ENCODE measurements at places on chromosomes 12 and 14. TPM values are rescaled to one million over a fixed set of nuclear protein-coding genes. Genes with fewer than 3 reads are reported as not detected.

DNA sequence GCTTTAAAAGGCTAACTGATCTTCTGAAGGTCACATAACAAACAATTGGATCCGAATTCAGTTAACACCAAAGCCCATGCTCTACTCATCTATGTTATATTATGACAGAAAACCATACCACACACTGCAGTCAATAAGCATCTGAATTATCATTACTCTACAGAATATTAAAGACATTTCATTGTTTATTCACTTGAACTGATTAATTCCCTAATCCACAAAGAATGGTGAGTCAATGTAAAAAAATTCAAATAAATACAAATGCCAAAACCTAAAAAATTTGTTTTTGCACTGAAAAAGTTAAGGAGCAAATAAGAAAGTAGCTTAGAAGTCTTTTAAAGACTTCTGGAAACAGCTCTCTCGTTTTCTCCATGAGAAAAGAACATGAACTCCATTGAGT lies 13.7 kb downstream of the NID2 start:
- H3K27me3 ChIP-seq, result no peaks in the 10 kb centered on the region
- no peak overlapping the region for H3K27ac ChIP-seq
- no peaks in the 10 kb centered on the region for H3K36me3 ChIP-seq
- H3K4me3 ChIP-seq, result no peak overlapping the region
- DNase-seq, result no peak

DNA sequence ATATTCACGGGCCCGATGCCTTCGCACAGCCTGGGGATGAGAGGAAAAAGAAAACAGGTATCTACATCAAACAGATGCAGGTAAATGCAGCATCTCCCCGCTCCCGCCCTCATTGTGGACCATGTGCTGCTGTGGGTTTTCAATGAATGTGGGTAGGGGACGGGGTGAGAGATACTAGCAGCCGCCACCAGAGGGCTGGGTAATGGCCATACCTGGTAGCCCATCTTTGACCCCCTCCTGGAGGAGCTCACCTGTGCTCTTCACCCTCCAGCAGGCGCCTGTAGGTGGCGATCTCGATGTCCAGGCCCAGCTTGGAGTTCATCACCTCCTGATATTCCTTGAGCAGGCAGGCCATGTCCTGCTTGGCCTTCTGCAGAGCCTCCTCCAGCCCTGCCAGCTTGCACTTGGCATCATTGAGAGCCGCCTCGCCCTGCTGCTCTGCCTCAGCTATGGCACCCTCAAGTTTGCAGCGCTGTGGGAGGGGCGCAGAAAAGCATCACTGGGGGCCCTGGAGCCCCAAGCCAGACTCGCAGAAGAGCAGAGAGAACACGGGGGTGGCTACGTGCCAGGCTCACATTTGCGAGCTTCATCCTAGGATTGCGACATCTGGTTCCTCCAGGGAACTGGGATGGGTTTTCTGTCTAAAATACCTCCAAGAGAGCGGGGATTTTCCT lies 10.2 kb downstream of the KRT82 start:
- no peaks in the 10 kb centered on the region for H3K36me3 ChIP-seq
- H3K27me3 ChIP-seq, result peaks cover 19% of the 10 kb centered on the region
- no peaks in the 10 kb centered on the region for H3K4me1 ChIP-seq
- DNase-seq, result no peak
- H3K27ac ChIP-seq, result no peak overlapping the region
- H3K4me3 ChIP-seq, result no peak overlapping the region

- H3K27ac ChIP-seq, result no peak overlapping the region
- H3K27me3 ChIP-seq, result peaks cover 4% of the 10 kb centered on the region
- H3K36me3 ChIP-seq, result no peaks in the 10 kb centered on the region
- H3K4me3 ChIP-seq, result no peak overlapping the region
- no peak for DNase-seq
These were observed 239.2 kb downstream of the CACNA1C start for GRCh38 chr12:2291947-2292346.

- H3K36me3 ChIP-seq, result no peaks in the 10 kb centered on the region
- DNase-seq, result no peak
- H3K27me3 ChIP-seq, result no peaks in the 10 kb centered on the region
- H3K4me3 ChIP-seq, result no peak overlapping the region
These were observed 55.2 kb downstream of the TMCC3 start for GRCh38 chr12:94595152-94595551.

DNA sequence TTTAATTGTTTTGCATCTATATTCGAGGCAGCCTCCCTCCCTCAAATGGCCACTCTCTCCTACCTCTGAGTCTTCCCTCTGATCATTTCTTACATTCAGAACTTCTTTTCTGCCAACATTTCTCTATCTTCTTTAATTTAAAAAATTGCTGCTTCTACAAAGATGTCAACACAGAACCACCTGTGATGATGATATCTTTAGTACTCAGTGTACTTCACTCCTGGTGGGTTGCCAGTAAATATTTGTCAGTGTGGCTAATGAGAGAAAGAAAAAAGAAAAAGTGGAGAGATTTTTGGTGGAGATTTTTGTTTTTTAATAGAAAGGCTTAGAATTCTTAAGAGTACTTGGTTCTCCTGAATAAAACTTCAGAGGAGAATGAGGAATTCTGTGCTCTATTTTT lies 8.1 kb downstream of the RIC8B start:
- H3K36me3 ChIP-seq, result peaks cover 34% of the 10 kb centered on the region
- H3K27me3 ChIP-seq, result no peaks in the 10 kb centered on the region
- no peak overlapping the region for H3K4me3 ChIP-seq
- no peak for DNase-seq
- no peak overlapping the region for H3K27ac ChIP-seq

SLC10A1 gene
- not detected for total RNA-seq

TBC1D30 gene
- 11.5 TPM for total RNA-seq

IL31 gene
- not detected for total RNA-seq
